Muscle of arm (tissue), 14 donors: ENCODE measurements at places on chromosomes 16 and 17.

DNA sequence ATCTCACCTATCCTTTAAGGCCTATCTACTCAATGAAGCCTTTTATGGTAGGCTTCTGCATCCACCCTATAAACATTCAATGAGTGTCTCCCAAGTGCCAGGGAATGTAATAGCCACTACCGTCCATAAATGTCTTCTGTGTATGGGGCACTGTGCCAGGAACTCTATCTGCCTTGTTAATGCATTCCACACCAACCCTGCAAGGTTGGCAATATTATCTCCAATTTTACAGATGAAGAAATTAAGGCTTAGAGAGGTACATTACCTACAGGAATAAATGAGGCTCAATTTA, 20.0 kb downstream of the MAP3K14 start:
- DNase-seq: no peak

- DNase-seq: no peak
Observed at GRCh38 chr17:43652124-43652480, 9.6 kb downstream of the MEOX1 start.

GRCh38 chr17:17363638-17364337, 60.6 kb downstream of the NT5M start:
- DNase-seq: no peak

DNA sequence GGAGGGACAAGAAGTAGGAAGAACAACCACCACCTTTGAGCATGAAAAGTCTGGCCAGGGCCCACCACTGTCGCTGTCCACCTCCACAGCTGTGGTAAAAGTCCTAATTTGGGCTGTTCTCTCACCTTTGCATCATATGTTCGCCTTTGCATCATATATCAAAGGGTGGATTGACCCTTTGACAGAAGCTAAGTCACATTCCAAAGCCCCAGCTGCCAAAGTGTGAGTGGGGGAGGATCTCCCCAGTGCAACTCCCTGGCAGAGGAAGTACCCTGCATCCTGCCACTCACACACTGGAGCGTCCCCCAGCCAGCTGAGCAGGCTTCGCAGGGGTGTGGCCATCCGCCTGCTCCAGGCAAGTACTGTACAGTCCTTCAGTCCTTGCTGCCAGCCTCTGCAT, 12.7 kb upstream of the SPECC1 start:
- no peak for DNase-seq

- peak; percentile 37 for DNase-seq
Observed at GRCh38 chr16:24010440-24011089, 174.8 kb downstream of the PRKCB start.

DNA sequence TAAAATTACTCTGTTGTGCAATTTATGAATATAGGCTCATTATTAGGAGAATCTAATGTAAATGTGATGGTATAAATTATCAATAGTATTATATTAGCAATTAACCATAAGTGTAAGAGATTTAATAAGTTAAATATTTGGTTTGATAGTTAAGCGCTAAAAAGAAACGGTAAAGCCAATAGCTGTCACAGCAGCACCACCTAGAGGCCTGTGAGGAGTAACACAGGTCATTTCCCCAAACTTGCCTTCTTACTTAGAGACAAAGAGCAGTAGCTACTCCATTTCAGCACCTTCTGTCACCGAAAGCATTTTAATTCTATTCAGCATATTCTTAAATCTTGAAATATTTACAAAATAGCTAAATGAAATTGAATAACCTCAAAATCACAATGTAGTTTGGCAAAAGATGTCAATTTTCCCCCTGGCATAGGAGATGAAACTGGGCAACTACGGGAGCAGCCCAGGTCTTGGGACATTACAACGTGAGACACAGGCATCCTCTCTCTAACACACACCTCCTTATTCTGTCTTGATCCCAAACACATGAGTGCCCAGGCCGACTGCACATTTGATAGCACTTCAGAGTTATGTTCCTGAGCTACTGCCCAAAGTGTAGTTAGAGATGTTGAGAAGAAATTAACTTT, 14.3 kb upstream of the DYNLRB2 start:
- DNase-seq: peak; percentile 73

DNA sequence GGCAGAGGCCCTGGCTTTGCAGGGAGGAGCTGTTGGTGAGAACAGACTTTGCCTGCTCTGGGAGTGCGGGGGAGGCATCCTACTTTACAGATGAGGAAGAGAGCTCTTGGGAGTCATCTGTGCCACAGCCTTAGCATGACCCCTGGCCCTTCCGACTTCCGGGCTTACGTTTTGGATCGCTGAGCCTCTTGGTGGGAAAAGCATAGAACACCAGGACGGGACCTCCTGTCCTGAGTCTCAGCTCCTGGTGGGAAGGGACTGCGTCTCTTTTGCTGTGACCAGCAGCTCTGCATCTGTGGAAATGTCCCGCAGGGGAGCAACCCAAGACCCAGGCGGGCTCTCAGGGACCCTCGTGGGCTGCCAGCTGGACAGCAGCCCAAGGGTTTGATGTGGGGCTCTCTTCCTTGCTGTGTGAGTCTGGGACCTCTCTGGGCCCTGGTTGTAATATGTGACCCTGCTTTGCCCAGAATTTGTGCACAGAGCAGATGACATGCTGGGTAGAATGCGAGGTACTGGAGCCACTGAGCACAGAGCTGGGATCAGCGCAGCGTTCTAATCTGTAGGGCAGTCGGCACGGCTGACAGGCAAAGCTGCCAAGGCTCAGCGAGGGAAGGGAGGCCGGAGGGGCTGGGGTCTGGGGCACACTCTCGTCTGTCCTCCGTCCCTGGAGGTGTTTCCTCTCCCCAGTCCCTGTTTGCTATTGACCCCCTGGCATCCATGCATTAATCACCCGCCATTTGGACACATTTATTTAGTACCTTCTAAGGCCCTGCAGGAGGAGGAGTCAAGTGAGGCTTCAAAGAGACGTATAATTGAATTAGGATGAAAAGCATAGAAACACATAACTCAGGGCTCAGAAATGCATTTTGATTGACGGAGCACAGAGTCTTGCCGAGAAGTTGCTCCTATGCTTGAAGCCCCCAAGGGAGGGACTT, 64.0 kb downstream of the NT5M start:
- DNase-seq: no peak

DNA sequence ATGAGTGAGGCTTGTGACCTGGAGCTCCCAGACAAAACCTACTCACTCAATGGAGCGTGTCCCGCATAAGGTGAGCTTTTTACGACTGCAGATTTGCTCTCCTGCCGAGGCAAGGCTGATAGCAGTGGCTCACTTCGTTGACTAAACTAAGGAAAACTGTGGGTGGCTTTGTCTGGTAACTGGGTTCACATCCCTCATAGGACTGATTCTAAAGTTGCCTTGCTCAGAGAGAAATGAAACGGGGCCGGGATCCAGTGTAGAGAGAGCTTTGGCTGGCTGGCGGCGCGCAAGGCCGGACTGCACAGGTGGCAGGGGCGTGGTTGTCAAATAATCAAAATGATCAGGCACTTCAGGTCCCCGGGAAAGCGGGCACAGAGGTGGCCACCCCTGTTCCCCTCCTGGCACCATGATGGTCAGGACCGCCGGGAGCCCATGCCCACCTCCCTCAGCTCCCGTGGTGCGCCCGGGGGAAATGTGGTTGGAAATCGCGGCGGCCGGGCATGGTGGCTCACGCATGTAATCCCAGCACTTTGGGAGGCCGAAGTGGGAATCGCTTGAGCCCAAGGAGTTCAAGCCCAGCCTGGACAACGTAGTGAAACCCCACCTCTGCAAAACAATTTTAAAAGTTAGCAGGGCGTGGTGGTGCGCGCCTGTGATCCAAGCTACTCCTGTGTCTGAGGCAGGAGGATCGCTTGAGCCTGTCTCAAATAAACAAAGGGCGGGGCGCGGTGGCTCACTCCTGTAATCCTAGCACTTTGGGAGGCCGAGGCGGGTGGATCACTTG, 26.6 kb upstream of the OR1F1 start:
- no peak for DNase-seq

DNA sequence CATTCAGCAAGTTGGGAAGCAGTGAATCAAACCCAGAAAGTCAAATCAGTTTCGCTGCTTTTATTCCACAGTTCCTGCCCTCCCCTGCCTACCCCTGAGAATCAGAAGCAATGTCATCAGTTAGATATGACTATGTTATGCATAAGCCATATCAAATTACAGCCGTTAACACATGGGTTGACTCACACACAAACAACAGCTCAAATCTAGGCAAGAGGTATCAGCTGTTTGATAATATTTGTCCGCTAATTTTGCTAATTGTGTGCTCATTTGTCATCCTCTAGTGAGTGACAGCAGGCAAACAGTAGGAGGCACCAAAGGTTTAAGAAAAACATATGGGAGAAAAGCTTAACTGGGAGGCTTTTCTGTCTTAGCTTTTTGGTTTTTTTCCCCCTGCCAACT, 327.4 kb upstream of the CCL2 start:
- no peak for DNase-seq

- no peak for DNase-seq
Observed at GRCh38 chr17:3034578-3034920, 28.9 kb downstream of the OR1D5 start.

GRCh38 chr16:24953721-24954120, 61.4 kb downstream of the ARHGAP17 start:
- no peak for DNase-seq

DNA sequence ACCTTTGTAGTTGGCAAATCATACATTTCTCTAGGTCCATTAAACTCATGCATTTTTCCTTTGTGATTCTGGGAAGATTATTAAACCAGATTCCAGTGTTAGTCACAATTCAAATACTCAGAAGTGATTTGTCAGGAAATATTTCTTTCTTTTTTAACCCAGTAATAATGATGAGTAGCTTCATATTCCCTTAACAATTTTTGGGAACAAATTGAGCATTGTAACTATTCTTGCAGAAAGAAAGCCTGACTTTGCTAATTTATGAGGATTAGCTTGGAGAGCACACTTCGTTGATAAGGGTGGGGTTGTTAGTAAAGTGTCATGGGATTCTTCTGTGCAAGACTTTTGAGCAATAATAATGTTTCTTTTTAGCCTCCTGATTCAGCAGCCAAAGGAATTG, 18.7 kb upstream of the KRT24 start:
- no peak for DNase-seq

DNA sequence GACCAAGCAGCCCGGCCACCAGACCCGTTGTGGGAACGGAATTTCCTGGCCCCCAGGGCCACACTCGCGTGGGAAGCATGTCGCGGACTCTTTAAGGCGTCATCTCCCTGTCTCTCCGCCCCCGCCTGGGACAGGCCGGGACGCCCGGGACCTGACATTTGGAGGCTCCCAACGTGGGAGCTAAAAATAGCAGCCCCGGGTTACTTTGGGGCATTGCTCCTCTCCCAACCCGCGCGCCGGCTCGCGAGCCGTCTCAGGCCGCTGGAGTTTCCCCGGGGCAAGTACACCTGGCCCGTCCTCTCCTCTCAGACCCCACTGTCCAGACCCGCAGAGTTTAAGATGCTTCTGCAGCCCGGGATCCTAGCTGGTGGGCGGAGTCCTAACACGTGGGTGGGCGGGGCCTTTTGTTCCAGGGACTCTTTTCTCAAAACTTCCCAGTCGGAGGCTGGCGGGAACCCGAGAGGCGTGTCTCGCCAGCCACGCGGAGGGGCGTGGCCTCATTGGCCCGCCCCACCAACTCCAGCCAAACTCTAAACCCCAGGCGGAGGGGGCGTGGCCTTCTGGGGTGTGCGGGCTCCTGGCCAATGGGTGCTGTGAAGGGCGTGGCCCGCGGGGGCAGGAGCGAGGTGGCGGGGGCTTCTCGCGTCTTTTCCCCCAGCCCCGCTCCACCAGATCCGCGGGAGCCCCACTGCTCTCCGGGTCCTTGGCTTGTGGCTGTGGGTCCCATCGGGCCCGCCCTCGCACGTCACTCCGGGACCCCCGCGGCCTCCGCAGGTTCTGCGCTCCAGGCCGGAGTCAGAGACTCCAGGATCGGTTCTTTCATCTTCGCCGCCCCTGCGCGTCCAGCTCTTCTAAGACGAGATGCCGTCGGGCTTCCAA, at the start of gene SLC2A4:
SLC2A4 (plus strand) TSS at position 645 of the 879 bp plus-strand sequence; CDS start at position 862, 217 bp downstream.
- DNase-seq: peak; percentile 84

DNA sequence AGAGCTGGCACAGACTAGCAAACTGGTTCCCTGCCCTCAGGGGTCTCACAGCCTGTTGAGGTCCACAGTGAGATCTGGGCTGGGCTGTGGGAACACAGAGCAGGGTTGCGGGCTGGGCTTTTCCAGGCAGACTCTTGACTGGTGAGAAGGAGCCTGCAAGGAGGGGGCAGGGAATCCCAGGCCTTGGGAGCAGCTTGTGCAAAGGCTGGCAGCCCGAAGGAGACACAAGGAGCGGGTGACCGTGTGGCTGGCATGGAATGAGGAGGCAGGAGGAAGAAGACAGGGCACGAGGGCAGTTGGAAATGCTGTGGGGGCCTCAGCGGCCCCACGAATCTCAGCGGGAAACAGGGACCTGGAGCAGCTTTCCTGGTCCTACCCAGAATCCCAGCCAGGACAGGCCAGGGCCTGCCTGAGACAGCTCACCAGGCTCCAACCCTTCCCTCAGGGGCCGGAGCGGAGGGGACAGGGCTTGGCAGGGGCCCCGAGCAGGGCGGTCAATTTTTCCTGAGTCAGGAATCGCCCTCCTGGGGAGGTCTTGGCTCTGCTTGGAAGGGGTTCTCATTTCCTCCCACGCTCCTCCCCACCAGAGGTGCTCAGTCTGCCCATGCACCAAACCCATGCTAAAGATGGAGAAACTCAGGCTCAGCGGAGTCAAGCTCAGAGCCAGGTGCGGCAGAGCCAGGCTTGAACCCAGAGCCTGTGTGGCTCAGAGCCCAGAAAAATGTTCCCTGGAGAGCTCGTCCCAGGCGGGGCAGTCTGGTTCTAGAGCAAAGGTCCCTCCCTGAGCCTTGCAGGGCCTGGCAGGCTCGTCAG, 9.2 kb upstream of the SNN start:
- DNase-seq: no peak

DNA sequence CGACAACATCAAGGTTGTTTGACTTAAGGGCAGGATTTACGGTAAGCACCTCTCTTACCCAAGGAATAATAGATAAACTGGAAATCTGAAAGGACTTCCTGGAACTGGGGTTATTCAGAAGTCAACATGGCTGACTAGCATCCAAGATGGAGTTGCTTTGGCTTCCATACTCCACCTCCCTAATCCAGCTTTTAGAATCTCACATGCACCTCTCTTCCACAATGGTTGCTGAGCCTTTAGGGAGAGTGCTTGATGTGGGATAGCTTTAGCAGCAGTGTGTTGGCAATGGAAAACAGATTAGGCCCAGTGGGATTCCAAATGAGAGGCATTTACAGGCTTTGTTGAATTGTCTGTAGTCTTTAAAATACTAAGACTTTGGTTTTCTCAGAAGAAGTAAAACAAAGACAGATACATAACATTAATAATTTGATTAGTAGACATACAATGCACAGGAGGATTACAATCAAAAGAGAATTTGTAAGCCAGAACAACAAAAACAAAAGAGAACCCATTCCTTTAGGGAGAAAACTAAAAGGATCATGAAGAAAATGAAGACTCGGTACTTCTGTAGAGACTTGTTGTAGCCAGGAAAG, 222.0 kb downstream of the HS3ST3B1 start:
- DNase-seq: no peak
